ENCODE measurements at places on chromosomes 6 and 20.

GRCh38 chr20:10259166-10259565, 40.5 kb downstream of the SNAP25 start:
- DNase-seq = no peak

- no peak for DNase-seq
These were observed 138.4 kb upstream of the TNFAIP3 start for GRCh38 chr6:137728386-137729349.

DNA sequence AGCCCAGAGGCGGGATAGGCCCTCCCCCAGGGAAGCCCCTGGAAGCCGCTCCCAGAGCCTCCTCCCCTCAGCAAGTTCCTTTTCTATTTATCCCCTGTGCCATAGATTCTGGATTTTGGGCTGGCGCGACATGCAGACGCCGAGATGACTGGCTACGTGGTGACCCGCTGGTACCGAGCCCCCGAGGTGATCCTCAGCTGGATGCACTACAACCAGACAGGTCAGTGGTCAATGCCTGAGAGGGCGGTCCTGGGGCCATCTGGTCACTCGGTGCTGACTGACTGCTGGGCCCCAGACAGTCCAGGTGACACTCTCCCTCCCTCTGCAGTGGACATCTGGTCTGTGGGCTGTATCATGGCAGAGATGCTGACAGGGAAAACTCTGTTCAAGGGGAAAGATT, 6.2 kb downstream of the MAPK13 start:
- no peak for DNase-seq

DNA sequence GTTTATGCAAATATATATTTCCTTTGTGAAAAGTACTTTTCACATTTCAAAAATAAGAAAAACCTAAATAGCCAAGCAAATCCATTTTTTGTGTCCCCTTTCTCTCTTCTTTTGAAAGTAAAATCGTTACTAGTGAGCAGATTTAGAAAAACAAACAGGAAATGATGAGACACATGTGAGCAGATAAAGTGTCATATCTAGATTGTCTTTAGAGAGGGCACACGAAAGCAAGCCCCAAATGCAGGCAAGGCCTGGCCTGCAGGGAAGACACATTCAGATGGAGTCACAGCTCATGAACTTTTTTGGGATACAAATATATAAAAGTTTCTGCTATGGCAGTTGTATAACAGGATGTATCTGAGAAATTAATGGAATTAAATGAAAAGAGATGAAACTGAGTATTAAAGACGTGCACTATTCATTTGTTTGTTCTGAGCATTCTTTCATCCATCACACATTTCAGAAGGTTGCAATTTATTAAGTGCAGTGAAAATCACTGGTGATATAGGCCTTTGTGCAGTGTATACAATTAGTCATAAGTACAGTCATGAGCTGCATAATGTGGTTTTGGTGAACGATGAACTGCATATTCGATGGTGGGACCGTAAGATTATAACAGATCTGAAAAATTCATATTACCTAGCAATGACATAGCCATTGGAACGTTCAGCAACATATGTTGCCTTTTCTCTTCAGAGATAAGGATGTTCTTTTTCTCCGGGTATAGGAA, 101.4 kb downstream of the PACRG start:
- DNase-seq = no peak

GRCh38 chr20:50750145-50750671, 18.8 kb downstream of the PARD6B start:
- no peak for DNase-seq

DNA sequence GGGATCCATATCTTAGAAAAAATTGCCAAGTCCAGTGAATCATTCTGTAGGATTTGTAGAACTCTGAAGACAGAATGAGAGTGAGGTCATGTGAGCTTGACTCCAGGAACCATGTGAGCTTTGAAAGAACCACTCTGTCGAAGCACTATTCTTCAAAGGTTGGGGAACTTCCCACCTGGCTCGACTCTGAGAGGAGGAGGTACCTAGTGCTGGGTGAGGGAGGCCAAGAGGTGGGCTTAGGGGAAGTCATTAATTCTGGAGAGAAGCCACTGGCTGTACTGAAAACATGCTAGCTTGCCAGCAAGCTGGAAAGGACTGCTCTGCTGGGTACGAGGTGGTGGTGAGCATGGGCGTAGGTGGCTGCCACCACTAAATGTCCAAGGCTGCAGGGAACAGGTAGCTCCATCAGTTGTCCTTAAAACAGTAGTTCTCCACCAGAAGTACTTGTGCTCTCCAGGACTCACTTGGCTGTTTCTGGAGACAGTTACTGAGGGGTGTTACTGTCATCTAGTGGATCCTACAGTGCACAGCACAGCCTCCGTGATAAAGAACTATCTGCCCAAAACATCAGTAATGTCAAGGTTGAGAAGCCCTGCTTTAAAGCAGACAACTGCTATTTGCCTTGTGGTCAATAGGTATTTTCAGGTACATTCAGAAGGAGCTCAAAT, 34.7 kb upstream of the SYNJ2 start:
- DNase-seq = no peak
